Mesenteric fat pad (tissue), 1 donor: ENCODE measurements at places on chromosomes 16 and 17. TPM values are rescaled to one million over a fixed set of nuclear protein-coding genes. Genes with fewer than 3 reads are reported as not detected.

GRCh38 chr17:34579017-34579946 lies at the start of gene TMEM132E:
Gene TMEM132E (plus strand): TSS chr17:34579582. CDS start chr17:34581077, 1,495 bp downstream.
- no peak for DNase-seq

The HBA1 gene
- 275 TPM for total RNA-seq

DNA sequence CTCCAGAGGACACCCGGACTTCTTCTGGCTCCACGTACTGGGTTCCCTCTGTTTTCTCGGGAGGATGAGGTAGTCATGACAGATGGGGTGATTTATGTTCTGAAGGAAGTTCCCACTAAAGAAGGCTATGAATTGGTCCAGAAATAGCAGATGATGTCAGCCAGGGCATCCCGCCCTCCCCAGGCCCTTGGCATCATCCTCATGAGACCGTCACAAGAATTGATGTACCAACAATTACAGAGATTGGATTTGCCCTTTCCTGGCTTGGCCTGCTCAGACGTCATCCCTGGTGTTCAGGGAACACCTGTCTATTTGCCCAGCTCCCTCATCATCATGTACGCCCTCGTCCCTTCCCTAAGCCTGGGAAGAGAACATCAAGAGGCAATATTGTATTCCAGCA lies 102.8 kb upstream of the CCL1 start:
- DNase-seq, result no peak

The HYDIN gene
- total RNA-seq, result 0.55 TPM

DNA sequence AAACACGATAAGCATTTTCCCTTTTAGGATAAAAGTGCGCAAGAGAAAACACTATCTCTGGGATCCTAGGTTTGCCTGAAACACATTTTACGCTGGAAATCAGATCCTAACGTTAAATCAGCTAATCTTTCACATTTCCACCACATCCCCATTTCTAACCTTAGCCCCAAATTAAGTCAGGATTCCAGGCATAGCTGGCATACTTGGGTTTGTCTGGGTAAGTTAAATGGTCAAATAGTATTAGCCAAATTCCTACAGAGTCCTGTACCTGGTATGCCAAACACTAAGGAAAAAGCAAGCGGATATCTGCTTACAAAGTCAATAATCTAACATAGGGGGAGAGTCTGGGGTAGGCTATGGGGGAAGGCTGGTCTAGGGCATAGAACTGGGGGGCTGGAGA lies 557.4 kb upstream of the ZFHX3 start:
- DNase-seq, result no peak

DNA sequence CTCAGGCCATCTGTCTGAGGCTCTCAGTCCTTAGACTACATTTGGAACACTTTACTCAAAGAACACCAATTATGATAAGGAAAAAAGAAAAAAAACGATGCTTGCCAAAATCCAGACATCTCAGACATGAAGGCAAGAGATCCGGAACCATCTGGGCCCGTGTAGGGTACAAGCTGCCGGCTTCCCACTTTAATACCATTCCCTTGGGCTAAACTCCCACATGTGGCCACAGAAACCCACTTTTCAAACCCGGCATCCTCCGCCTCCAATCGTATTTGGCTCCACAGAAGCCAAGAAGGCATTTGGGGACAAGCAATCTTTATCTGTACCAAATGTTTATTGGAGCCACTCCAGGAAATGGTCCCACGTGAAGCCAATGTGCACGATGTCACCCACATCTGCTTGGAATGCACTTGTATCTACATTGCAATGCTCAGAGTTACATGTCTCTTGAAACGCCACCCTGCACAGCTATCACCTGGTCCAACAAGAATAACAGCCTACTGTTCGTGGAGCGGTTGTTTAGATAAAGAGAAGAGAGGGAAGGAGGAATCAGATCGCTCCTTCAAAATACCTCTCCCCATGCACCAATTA lies 33.5 kb downstream of the XYLT1 start:
- no peak for DNase-seq

The TEKT1 gene
- total RNA-seq, result not detected

- DNase-seq, result no peak
Observed at GRCh38 chr17:56752263-56752836, 81.4 kb downstream of the C17orf67 start.

- DNase-seq, result no peak
Observed at GRCh38 chr16:27107185-27107592, 40.5 kb downstream of the C16orf82 start.

- no peak for DNase-seq
Observed at GRCh38 chr17:47267354-47267828, 13.8 kb downstream of the ITGB3 start.

DNA sequence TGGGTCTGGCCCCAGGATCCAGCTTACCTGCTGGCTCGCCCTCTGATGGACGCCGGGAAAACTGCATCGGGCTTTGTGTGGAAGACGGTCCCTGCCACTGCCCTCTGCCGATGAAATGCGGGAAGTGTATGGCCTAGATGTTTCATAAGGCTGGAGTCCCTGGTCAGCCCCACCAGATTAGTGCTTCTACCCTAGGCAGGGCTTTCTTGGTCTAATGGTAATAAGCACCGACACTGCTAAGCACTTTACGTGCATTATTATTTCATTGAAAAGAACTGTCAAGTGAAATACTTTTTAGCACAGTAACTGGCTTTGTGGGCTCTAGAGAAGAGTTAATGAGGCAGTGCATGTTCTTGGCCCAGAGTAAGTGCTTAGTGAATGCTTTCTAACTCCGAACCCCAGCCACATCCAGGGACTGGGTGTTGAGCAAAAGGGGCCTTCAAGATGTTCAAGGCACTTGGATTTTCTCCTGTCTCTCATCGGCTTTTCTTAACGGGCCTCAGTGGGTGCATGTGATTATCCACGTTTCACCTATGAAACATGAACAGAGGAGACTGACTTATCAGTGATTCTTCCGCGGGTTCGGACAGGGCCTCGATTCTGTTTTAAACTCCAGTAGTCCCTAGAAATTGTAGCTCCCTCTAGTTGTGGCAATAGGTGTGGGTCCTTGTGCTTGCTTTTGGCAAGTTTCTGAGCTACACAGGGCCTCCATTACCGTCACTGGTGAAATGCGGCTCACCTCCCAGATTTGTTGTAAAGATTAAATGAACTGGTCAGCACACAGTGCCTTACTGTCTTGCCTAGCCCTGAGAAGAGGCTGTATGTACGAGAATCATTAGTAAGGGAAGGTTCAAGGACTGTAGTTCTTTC lies 6.6 kb downstream of the TRAF4 start:
- DNase-seq, result peak; percentile 95

GRCh38 chr17:83145831-83146230 lies 66.4 kb downstream of the METRNL start:
- DNase-seq, result no peak

The ASPA gene
- 10.1 TPM for total RNA-seq

GRCh38 chr17:38918916-38919315 lies 6.5 kb upstream of the LASP1NB start:
- peak; percentile 57 for DNase-seq

GRCh38 chr17:48755356-48755755 lies 26.8 kb upstream of the HOXB13 start:
- DNase-seq, result no peak

- DNase-seq, result no peak
Observed at GRCh38 chr17:58184986-58185761, 7.4 kb upstream of the EPX start.

GRCh38 chr16:23801378-23801777 lies 34.4 kb upstream of the PRKCB start:
- DNase-seq, result no peak

DNA sequence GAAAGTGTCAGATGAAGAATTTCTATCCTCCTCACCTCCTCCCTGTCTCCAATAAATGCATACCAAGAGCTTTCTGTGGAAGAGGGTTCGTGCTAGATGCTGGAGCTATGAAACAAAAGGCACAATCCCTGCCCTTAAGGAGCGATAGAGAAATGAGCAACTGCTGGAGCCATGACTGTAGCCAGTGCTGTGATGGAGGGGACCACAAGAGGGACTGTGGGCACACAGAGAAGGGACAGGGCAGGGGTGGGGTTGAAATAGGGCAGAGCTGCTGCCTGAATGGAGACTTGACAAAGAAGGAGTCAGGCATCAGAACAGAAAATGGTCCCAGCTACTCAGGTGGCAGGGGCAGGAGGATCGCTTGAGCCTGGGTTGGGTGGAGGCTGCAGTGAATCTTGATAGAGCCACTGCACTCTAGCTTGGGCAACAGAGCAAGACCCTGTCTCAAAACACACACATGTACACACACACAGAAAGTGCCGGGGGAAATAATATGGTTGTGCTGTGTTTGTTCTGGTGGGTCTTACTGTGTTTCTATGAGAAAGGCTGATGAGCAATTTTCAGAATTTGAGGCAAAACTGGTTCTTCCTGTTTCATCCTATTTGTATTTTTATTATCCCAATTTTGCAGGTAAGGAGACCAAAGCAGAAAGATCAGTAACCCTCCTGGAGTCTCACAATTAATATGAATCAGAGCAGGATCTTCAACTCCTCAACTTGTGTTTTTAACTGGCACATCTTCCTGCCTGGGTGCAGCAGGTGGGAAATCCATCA lies 16.5 kb downstream of the TMEM98 start:
- DNase-seq, result no peak

The SLC16A13 gene
- total RNA-seq, result 2.9 TPM
